ENCODE measurements at places on chromosomes 1 and 21. TPM values are rescaled to one million over a fixed set of nuclear protein-coding genes. Genes with fewer than 3 reads are reported as not detected.

DNA sequence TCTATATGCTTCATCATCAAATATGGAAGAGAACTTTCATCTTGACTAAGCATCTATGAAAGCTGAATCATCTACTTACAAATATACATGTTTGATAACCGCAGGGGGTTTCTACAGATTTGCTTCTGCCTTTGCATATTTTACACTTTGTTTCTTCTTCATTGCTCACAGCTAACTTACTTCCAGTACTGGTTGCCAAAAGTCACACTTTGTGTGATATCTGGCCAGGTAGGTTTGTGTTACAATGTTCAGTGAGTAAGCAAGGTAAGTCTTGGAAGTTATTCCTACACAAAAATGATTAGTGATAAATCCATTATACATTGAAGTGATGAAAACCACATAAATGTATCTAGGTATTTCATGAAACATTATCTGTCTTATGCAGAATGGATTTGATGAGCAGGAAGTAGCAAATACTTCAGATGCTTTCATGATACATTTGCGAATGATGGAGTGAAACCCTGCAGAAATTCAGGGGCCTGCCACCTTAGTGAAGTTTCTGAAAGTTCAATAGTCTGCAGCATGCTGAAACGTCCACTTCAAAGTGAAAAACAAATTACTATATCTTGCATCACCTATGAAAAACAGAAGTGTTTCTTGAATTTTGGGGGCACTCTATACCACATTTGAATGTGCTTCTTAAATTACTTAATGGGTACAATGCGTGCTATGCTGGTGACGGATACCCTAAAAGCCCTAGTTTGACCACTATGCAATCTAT is 187.3 kb downstream of the ATP6V1G3 start:
- no peak for DNase-seq

DNA sequence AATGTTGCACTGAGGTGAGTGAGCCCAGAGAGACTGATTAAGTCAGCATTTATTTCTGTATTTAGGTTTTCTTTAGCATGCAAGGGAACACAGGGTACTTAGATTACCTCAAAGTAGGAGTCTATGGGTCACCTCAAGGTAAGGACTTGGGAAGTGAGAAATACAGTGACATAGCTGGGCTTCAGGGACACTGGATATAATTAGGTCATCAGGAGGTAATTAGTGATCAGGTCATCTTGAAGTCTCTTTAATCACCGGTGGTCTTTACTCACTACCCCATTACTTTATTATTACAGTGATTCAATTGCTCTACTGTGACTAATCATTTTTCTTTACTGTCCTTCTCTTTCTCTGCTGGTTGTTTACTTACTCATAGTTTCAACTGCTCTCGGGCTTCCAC is 59.9 kb upstream of the KCNK1 start:
- no peak for DNase-seq

- no peak for DNase-seq
These were observed 2.9 kb downstream of the AJAP1 start for GRCh38 chr1:4657244-4657789.

DNA sequence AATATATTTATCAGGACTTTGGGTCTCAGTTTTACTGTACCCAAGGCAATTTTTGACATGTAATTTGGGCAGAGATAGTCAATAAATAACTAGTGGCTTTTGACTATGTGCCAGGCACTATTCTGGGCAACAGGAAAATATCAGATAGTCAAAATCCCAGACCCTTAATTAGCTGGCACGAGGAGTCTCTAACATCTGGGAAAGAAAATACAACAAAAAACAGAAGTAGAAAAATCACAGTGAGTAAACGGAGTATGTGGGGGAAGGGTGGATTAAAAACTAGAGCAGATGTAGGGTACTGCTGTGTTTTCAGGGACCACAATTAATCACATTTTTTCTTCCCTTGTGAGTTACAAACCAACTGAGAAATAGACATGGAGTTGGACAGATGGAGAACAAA is 217.8 kb downstream of the NCAM2 start:
- no peak for DNase-seq

- no peak for DNase-seq
These were observed 148.7 kb downstream of the ADGRL2 start for GRCh38 chr1:81949421-81949820.

- DNase-seq, result no peak
These were observed 1.2 kb downstream of the LMOD1 start for GRCh38 chr1:201945157-201945556.

DNA sequence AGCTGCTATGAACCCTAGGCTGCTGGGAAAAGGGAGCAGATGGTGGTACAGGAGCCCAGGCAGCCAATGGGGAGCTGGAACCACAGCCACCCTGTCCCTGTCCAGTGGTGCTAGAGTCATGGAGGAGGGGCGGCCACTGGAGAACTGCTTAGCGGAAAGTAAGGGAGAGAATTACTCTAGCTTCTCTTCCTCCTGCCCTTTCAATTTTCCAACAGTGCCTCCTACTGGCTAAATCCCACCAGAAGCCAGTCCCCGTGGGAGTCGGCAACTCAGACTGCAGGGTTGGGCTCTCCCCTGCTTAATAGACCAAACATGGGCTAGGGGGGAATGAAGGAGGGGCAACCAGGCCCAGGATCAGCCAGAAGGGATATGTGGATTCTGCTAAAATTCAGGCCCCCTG is 154.5 kb downstream of the ACTL8 start:
- no peak for DNase-seq

DNA sequence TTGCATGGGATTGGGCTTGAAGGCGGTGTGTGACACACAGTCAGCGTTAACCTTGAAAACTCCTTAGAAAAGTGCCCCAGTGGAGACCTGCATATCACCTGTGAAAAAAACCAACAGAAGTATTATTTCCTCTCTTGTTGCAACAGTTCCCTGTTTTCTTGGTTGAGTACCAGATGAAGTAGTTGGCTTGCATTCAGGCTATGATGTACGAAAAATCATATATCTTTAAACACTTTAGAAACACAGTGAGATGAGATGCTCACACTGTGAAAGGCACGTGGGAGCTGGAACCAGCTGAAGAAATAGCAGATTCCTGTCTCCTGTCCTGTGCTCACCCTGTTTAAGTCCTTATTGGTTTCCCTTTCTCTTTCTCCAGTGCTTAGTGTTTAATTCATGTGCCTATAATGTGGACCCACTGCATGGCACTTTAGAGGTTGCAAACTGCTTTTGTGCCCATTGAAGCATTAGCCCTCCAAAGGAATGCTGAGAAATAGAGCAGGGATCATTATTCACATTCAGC is 2.8 kb downstream of the CAMK1G start:
- DNase-seq, result no peak

- DNase-seq, result no peak
These were observed 147.5 kb downstream of the TRABD2B start for GRCh38 chr1:47849591-47850261.

- no peak for DNase-seq
These were observed 414.3 kb downstream of the SETD4 start for GRCh38 chr21:35645991-35646390.

DNA sequence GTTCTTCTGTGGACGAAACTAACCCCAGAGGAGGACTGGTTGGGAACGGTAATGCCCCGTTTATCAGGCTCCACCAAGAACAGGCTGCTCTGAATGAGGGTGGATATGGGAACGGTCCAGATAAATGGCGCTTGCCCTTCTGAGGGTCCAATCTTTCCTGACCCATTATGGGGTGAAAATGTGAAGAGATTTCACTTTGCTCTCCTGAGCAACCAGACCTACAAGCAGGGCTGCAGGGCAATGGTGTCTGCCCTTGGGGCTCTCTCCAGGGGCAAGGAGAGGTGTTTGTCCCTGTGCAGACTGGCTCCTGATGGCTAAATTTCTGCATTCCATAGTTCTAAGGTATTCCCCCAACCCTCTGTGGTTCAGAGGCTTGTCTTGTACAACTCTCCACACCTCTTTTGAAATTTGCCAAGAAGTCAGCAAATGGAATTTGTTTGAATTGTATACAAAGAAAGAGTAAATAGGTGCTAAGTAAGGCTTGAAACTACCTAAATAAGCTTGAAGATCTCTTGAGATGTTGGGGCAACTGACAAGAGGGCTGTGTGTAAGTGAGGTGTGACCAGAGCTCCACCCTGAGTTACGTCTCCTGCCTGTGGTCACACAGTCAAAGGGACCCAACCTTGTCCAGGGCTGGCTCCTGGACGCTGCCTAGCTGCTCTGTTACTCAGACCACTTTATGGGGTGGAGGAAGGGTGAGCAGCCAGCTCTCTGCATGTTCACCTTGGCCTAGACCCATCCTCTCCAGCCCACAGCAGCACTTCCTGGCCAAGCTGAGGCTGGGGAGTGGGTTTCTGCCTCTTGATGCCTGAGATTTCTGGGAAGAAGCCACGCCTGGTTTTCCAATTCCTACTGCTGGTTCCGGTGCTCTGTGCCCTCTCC is 24.8 kb downstream of the SLC2A1 start:
- DNase-seq, result no peak

DNA sequence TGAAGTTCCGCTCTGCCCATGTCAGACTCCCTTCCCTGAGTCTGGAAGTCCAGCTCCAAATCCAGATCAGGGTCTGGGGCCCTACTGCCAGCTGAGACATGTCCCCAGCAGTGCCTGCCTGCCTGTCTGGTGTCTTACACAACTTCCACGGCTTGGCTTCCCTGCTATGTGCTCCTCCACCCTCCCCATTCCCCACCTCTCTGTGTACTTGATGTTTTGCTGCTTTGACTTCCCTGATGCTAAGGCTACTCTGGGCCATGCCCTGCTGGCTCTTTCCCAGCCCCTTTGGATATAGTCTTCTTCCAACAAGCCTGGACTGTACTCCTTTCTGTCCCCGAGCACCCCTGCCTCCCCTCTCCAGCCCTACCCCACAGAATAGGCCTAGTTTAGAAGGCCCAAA is 7.3 kb downstream of the GJA5 start:
- DNase-seq, result no peak

PRCC gene
- 14.3 TPM for total RNA-seq

XCL2 gene
- not detected for total RNA-seq

PGLYRP4 gene
- total RNA-seq, result not detected

AIRE gene
- total RNA-seq, result 0.41 TPM

CYP4X1 gene
- total RNA-seq, result 18.3 TPM

All from frontal cortex (tissue), 4 donors.